ENCODE measurements at places on chromosomes 2 and 18.

- peak; percentile 44 for DNase-seq
These were observed 400 bp downstream of the CCDC88A start for GRCh38 chr2:55419233-55419678.

DNA sequence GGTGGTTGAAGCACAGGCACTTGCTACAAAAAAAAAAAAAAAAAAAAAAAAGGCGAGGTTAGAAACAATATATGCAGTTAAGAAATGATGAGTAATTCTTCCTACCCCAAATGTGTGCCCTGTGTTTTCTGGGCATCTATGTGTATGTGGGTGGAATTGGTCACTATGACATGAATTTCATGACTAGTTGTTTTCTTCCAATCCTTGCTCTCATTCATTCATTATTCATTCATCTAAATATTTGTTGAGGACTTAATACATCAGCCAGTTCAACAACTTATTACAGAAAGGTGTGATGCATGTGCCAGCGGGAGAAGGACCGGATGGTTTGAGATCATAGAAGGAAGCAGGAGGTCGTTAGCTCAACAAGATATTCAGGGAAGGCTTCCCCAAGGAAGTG, 8.3 kb upstream of the EGR4 start:
- no peak for DNase-seq

DNA sequence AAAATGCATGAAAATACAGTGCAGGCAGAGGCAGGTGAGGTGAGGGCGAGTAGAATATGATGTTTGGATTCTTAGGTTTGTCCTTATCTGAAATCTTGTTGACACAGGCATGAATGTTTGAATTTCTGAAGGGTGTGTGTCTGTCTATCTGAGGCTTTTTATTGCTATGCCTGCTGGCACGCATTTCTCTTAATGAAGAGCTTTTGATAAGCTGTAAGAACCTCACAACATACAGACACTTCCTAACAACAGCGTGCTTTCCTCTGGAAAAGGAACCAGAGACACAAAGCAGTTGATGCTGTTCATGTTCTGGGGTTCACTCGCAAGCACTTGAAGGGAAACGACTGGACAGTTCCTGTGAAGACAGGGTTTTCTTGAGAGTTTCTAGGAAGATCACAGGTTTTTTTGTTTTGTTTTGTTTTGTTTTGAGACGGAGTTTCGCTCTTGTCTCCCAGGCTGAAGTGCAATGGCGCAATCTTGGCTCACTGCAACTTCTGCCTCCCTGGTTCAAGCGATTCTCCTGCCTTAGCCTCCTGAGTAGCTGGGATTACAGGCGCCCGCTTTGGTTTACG, 33.3 kb upstream of the CABLES1 start:
- no peak for DNase-seq

DNA sequence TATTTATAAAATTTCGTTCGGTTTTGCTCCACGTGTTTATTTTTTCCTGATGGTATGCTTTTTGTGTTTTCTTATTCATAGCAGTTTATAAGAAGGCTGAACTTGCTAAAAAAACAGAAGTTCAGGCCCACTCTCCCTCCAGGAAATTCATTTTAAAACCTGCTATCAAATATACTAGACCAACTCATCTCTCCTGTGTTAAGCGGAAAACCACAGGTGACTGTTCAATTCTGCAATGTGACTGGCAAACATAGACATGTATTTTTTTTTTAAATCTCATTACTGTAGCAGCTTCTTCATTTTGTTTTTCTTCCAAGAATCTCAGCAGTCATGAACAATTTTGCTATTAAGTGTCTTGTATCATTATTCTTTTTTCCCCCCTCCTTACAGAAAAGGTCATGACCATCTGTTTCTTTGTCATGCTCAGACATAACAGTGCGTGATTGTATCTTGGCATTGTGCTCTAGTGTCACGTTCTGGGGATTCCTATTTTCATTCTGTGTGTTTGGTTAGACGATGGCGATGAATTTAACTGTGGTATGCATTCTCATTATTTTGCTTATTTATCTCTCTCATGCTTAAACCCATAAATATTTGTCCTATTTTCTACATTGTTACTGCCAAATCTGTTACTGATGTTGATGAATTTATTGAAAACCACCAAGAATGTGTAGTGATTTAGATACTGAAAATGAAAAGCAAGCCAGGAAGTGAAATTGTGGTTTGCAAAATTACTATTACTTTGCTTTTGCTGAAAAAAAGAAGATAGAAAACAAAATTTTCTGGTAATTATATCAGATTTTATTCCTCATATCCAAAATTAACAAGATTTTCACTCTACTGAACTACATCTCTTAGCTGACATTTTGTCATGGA, 74.6 kb upstream of the UNC80 start:
- DNase-seq = no peak

DNA sequence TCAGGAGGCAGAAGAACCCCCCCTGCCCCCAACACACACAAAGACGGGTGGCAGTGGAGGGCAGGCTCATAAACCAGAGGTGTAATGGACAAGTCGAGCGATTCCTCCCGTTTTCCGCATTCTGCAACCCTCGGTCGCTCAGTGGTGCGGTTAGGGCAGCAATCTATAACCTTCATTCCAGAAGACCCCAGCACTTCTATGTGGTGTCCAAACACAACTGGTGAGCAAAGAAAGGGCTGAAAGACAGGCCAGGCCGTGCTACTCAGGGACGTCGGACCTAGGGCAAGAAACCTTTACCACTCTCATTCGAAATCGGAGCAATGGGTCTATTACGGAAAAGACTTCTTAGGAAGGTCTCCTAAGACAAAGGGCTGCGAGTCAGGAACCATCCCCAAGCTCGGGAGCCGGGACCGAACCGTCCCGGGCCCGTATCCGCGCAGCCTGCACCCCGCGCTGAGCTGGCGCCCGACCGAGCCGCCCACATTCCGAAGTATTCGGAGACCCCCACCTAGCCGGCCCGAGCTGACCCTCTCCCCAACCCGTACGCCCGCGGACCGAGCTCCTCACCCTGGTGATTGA, 568 bp downstream of the ARL5A start:
- peak; percentile 23 for DNase-seq

DNA sequence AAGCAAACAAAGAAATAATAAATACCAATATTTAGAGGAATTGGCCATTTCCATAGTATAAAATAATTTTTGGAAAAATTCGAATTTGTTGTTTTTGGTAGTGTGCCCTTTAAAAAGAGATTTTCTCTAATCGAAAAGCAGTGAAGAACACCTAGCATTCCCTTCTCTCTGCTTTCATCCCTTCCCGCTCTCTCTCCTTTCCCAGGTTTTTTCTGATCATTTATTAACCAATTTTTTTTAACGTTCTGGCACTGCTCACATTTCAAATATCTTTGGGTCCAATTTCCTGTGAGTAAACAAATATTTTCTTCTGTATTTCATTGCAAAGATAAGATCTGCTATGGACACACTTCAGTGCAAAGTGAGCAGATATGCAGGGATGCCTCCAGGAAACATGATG, 101.2 kb downstream of the ZNF407 start:
- DNase-seq = no peak

DNA sequence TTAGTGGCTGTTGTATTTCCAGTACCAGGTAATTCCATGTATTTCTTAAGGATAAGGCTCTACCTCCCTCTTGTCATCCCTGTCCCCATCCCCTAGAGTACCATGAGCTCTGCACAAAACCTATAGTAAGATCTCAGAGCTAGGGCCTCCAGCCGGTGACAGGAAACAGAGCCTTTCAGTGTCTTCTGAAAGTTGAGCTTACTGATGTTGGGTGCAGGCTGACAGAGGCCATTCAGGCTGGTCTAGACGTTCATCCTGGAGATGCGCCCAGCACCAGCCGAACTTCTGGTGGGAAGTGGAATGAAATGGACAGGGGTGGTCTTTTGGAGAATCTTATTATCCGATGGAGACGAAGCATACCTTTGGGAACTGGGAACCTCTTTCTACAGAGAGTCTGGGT, 16.7 kb upstream of the LYPD6B start:
- DNase-seq = no peak

All from fibroblast of pulmonary artery (primary cell).